ENCODE measurements at places on chromosomes 3 and 15. TPM values are rescaled to one million over a fixed set of nuclear protein-coding genes. Genes with fewer than 3 reads are reported as not detected.

- no peak overlapping the region for H3K27ac ChIP-seq
- no peaks in the 10 kb centered on the region for H3K4me1 ChIP-seq
- no peaks in the 10 kb centered on the region for H3K27me3 ChIP-seq
- no peak for DNase-seq
- H3K36me3 ChIP-seq = no peaks in the 10 kb centered on the region
- H3K4me3 ChIP-seq = no peak overlapping the region
These were observed 145.2 kb downstream of the ZIC1 start for GRCh38 chr3:147554332-147554731.

GRCh38 chr15:73934281-73934680 lies 8.0 kb downstream of the LOXL1 start:
- no peak for DNase-seq
- H3K4me1 ChIP-seq = peaks cover 10% of the 10 kb centered on the region
- no peaks in the 10 kb centered on the region for H3K27me3 ChIP-seq
- H3K36me3 ChIP-seq = no peaks in the 10 kb centered on the region
- H3K4me3 ChIP-seq = no peak overlapping the region

- H3K27me3 ChIP-seq = no peaks in the 10 kb centered on the region
- no peaks in the 10 kb centered on the region for H3K36me3 ChIP-seq
- no peak overlapping the region for H3K4me3 ChIP-seq
These were observed 258.2 kb upstream of the STT3B start for GRCh38 chr3:31274326-31275024.

DNA sequence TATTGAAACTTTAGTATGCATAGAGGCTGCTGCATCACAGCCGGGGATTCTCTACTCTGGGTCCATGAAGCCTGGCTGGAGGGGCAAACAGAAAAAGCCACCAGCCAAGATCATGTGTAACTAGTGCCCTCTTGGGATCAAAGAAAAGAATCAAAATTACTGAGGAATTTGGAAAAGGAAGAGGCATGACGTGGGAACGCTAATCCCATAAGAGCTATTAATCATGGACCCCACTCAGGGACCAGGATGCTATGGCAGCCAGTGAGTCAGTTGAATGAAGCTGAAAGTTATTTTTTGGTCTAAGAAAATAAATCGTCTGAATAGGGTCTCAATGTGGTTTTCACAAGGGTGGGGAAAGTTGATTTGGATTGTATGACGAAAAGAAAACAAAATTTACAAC lies 1165.1 kb downstream of the ROBO2 start:
- no peaks in the 10 kb centered on the region for H3K36me3 ChIP-seq
- H3K4me3 ChIP-seq = no peak overlapping the region
- DNase-seq = peak; percentile 87

DNA sequence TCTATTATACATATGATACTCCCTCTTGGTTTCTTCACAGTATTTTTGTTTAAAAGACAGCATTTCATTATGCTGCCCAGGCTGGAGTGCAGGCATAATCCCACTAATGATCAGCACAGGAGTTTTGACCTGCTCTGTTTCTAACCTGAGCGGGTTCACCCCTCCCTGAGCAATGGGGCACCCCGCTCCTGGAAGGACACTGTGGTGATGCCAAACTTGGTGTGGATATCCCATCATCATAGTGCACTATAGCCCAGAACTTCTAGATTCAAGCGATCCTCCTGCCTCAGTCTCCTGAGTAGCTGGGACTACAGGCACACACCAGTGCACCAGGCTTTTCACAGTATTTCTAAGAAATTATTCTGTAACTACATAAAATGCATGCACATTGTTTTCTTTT lies 14.9 kb downstream of the COLQ start:
- no peaks in the 10 kb centered on the region for H3K27me3 ChIP-seq
- H3K4me1 ChIP-seq = no peaks in the 10 kb centered on the region
- H3K27ac ChIP-seq = no peak overlapping the region
- H3K4me3 ChIP-seq = no peak overlapping the region
- no peaks in the 10 kb centered on the region for H3K36me3 ChIP-seq
- no peak for DNase-seq

DNA sequence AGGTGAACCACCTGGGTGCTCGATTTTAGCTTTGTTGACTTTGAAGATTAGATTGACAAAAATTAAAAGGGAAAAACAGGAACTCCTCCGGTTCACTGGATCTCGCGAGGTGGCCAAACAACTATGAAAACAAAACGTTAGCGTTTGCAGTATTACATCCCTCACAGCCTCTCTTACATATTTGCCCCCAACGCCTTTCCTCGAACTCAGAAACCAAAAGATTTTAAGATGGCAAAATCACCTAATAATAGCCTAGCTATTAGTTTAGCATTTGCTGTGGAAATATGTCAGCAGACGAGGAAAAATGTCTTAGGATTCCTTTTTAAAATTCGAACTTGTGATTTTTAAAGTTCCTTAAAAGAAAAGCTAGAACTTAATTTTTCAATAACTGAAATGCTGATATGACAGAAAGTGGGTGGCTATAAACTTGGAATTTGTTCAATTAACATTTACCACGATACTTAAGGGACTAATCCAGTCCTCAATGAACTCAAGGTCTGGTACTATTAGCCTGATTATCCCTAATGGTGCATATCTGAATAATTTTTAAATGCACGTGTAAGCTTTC lies 491 bp upstream of the SENP7 start:
- H3K4me1 ChIP-seq = peaks cover 14% of the 10 kb centered on the region
- 0 out of 2 replicates have a peak, but pooled peaks cover 2% of the 10 kb centered on the region for H3K27me3 ChIP-seq
- peak overlapping the region; percentile 97 for H3K27ac ChIP-seq
- H3K36me3 ChIP-seq = peaks cover 6% of the 10 kb centered on the region

DNA sequence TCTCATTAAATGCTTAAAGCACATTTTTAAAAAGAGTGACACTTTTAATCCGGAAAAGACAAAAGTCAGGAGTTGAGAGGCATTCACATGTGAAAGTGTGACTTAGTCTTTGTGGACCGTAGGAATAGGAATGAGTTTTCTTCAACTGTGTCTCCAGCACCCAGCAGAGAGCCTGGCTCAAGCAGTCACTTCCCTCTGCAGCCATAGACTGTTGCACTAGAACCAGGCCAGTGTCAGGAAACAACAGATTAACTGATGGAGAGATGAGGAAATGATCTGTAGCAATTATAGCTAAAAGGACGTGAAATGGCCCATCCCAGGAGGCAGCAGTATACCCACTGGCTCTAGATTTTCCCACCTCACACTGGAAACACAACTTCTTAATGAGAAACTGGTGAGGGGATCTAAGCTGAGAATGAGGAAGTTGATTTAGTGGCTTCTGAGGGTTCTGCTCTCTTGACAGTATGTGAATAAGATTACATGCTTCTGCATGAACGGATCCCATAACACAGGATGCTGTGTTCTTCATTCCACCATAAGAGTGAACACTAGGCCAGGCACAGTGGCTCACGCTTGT lies 19.8 kb downstream of the CFAP92 start:
- DNase-seq = no peak
- no peaks in the 10 kb centered on the region for H3K27me3 ChIP-seq
- H3K4me1 ChIP-seq = peaks cover 6% of the 10 kb centered on the region
- no peak overlapping the region for H3K4me3 ChIP-seq

GRCh38 chr3:197354568-197355001 lies 56.2 kb upstream of the DLG1 start:
- peak overlapping the region; percentile 17 for H3K27ac ChIP-seq
- H3K36me3 ChIP-seq = no peaks in the 10 kb centered on the region
- H3K27me3 ChIP-seq = no peaks in the 10 kb centered on the region
- H3K4me1 ChIP-seq = peaks cover 44% of the 10 kb centered on the region
- DNase-seq = peak; percentile 50
- H3K4me3 ChIP-seq = 0 out of 2 replicates have a peak overlapping the region, but pooled peaks have one; percentile 1

DNA sequence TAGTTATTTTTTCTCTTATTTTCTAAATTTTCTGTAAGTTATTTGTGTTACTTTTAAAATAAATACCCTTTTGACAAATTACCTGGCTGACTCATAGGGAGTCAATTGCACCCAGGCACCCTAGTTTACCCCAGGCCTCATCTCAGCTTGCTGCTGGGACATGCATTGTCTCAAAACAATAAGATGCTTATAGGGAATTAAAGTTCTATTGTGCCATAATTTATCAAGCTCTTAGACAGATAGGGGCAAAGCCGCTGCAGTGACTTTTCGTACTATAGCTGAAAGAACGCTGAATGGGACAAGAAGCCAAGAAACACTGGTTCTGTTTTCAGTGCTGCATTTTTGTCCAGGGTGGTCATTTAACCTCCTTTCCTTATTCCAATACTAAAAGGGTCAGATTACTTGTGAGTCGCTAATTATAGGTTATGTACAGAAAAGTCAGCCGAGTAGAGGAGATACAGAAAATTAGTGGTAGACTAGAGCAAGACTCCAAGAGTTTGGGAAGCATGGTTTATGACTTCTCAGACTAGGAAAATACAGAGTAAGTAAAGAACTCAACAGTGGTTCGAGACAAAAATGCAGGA lies 50.3 kb downstream of the EXD1 start:
- H3K36me3 ChIP-seq = no peaks in the 10 kb centered on the region
- H3K27ac ChIP-seq = no peak overlapping the region
- H3K4me3 ChIP-seq = no peak overlapping the region
- peaks cover 12% of the 10 kb centered on the region for H3K4me1 ChIP-seq

GRCh38 chr15:73851689-73852088 lies 21.7 kb upstream of the TBC1D21 start:
- no peak overlapping the region for H3K27ac ChIP-seq
- no peaks in the 10 kb centered on the region for H3K4me1 ChIP-seq
- no peaks in the 10 kb centered on the region for H3K36me3 ChIP-seq
- H3K4me3 ChIP-seq = no peak overlapping the region
- DNase-seq = no peak

- peak overlapping the region; percentile 16 for H3K27ac ChIP-seq
- DNase-seq = no peak
- no peak overlapping the region for H3K4me3 ChIP-seq
- H3K27me3 ChIP-seq = no peaks in the 10 kb centered on the region
- peaks cover 62% of the 10 kb centered on the region for H3K36me3 ChIP-seq
- peaks cover 16% of the 10 kb centered on the region for H3K4me1 ChIP-seq
These were observed 9.5 kb downstream of the WNT5A start for GRCh38 chr3:55477306-55478303.

DNA sequence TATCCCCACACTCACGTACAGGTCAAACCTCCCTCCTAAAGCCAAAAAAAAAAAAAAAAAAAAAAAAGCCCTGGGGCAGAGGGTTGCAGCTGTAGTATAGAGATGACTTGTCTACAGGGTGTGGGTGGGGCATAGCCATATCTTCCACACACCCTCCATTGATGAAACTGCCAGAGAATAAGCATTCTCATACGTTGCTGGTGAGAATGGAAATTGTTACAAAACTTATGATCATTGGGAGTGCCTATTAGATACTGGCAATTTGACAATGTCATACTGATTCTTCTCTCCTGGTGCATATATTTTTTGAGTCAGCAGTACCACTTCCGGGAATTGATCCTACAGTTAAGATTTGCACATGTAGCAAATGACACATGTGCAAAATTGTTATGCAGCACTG lies 11.0 kb upstream of the CTNNB1 start:
- H3K27ac ChIP-seq = no peak overlapping the region
- H3K27me3 ChIP-seq = no peaks in the 10 kb centered on the region
- H3K4me3 ChIP-seq = no peak overlapping the region
- H3K36me3 ChIP-seq = no peaks in the 10 kb centered on the region

DNA sequence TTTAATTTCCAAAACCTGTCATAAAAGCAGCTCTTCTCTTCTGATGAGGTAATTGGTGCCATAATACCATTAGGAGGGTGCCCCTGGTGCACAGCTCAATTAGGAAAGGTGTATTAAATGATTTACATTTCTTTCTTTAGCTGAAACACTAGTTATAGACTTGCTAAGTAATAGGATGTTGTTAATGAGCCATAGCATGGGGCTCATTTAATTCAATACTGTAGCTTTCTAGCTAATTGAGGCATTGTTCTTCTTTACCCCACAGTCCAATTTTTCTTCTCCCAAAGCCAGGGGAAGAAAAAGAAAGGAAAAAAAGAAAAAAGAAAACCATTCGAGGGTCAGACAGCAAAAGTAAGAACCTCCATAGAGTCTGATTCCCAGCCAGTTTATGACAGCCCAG lies 164.0 kb upstream of the HES1 start:
- H3K27me3 ChIP-seq = no peaks in the 10 kb centered on the region
- DNase-seq = no peak
- H3K36me3 ChIP-seq = no peaks in the 10 kb centered on the region
- peaks cover 51% of the 10 kb centered on the region for H3K4me1 ChIP-seq
- H3K27ac ChIP-seq = peak overlapping the region; percentile 55

DNA sequence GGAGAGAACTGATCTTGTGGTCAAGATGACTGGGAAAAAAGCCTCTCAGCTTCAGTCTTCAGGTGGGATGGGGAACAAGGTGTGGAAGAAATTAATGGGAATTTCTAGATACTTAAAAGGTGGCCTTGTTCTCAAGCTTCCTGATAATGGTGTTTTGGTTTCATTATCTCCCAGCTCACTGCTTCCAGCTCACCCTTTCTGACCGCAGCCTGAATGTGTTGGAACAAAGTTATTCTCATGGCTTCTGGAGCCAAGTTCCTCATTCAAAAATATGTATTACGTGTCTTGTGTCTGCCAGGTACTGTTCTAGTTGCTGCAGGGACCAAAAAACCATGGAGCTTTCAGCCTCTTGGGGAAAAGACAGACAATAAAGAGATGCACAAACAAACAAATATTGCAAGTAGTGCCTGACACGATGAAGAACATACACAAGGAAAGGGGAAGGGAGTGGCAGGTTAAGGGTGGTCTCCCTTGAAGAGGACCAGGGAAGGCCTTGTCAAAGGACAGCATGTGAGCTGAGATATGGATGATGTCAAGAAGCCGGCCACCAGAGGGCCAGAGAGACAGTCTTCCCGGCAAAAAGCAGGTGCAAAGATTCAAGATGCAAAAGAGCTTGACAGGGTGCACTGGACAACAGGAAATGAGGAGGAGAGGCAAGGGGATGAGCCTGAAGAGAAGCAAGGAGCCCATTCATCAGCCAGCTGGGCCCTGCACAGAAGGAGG lies 35.5 kb downstream of the ARRDC4 start:
- H3K27me3 ChIP-seq = no peaks in the 10 kb centered on the region
- H3K27ac ChIP-seq = no peak overlapping the region

- DNase-seq = peak; percentile 91
- no peak overlapping the region for H3K4me3 ChIP-seq
- H3K36me3 ChIP-seq = no peaks in the 10 kb centered on the region
These were observed 84.8 kb downstream of the PPCDC start for GRCh38 chr15:75107908-75108838.

- no peaks in the 10 kb centered on the region for H3K4me1 ChIP-seq
- no peaks in the 10 kb centered on the region for H3K27me3 ChIP-seq
- peaks cover 29% of the 10 kb centered on the region for H3K36me3 ChIP-seq
- H3K4me3 ChIP-seq = no peak overlapping the region
- no peak overlapping the region for H3K27ac ChIP-seq
These were observed 32.2 kb upstream of the FAH start for GRCh38 chr15:80120636-80121035.

The PCOLCE2 gene
- not detected for total RNA-seq

The TMEM212 gene
- not detected for total RNA-seq

The ZNF662 gene
- not detected for total RNA-seq

The PLAAT1 gene
- total RNA-seq = 1.4 TPM

The LRRC57 gene
- 13.9 TPM for total RNA-seq

The MRPL46 gene
- 37.7 TPM for total RNA-seq

The SLC15A2 gene
- total RNA-seq = not detected

The SUCNR1 gene
- total RNA-seq = 0.05 TPM
